WTC11 (cell line): ENCODE measurements at places on chromosomes 7 and 10. TPM values are rescaled to one million over a fixed set of nuclear protein-coding genes. Genes with fewer than 3 reads are reported as not detected.
A peak's percentile ranks its signal among the peaks of the same experiment; 100 is the strongest.

DNA sequence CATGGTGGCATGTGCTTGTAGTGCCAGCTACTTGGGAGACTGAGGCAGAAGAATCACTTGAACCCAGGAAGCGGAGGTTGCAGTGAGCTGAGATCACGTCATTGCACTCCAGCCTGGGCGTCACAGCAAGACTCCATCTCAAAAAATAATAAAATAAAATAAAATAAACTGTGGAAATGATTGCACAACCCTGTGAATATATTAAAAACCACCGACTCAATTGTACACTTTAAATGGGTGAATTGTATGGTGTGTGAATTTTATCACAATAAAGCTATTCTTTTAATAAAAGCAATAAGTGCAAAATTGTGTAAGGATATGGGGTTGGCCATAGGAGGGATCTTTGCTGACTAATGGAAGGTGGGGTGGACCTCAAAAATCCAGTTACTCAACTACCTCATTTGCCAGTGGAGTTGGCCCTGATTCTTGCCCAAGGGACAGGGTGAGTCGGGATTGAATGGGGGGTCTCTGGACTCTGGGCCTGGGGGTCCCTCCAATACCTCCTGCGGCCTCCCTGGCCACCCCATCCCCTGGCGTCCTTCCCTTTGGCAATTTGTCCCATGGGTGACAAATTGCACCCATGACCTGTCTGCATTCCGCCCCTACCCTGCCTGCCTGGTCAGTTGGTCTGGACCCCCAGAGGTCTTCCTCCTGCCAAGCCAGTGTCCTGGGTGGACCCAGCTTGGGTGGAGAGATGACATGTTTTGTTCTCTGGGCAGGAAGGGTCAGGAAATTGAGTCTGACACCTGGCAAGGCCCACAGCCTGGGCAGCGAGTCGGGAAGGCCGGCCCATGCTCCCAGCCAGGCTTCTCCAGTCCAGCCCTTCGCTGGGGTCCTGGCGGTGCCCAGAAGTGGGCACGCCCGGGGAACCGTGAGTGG is 61.7 kb upstream of the ELN start:
- H3K4me3 ChIP-seq = no peak overlapping the region
- H3K36me3 ChIP-seq = peaks cover 17% of the 10 kb centered on the region
- peaks cover 2% of the 10 kb centered on the region; the same call in 1 of the 2 replicates for H3K4me1 ChIP-seq

- no peak overlapping the region for H3K4me3 ChIP-seq
- DNase-seq = no peak
- H3K4me1 ChIP-seq = no peaks in the 10 kb centered on the region
These were observed 397.3 kb downstream of the PPP1R3A start for GRCh38 chr7:113521468-113521867.

- H3K27me3 ChIP-seq = peaks cover 96% of the 10 kb centered on the region
- DNase-seq = peak; percentile 51
- H3K4me1 ChIP-seq = peaks cover 46% of the 10 kb centered on the region
- peak within 1 kb of the TSS; percentile 67 for H3K4me3 ChIP-seq
- no peaks in the 10 kb centered on the region; the same call in 1 of the 2 replicates for H3K36me3 ChIP-seq
These were observed at the start of gene VAX1 for GRCh38 chr10:117137911-117138642. Gene VAX1 (minus strand): TSS chr10:117138270. CDS start chr10:117138056, 214 bp downstream.

DNA sequence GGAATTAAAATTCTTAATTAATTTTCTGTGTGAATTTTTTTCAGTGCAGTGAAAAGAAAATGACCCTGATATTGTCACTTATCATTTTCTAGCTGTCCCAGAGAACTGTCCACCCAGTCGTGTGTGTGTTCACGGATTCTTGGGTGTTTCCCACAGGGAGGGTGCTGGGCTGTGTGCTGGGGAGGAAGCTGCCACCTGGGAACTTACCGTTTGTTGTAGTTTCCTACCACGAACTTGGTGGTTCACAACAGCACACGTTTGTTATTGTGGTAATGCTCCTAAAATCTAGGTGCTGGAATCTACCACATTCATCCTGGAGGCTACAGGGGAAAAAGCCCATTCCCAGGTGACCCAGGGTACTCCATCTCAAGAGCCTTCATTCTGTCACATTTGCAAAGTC is 276.1 kb downstream of the GLRX3 start:
- DNase-seq = no peak
- H3K27me3 ChIP-seq = peaks cover 27% of the 10 kb centered on the region
- H3K36me3 ChIP-seq = peaks cover 77% of the 10 kb centered on the region

- peaks cover 67% of the 10 kb centered on the region for H3K4me1 ChIP-seq
- DNase-seq = no peak
- H3K27ac ChIP-seq = no peak overlapping the region
- no peaks in the 10 kb centered on the region for H3K36me3 ChIP-seq
- H3K4me3 ChIP-seq = no peak overlapping the region
- peaks cover 17% of the 10 kb centered on the region for H3K27me3 ChIP-seq
These were observed 200.6 kb downstream of the DIP2C start for GRCh38 chr10:488933-489215.

The CPA4 gene
- total RNA-seq = 0.11 TPM in 2 of 3 replicates, not detected in the other

DNA sequence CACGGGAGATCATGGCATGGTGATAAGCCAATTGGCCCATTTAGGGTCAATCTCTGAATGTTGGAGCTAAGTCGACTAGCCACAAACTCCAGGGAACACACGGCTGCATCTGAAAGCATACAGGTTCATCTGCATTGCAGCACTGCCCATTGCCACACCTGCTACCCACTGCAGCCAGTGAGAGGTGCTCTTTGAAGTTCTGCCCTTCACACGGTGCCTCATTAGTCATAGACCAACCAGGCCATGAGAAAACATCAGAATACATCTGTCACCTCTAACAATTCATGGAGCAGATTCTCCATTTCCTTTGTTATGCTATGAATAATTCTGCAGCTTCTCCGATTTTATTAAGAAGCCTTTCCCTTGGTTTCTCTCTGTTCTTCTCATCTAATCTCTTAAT is 65.7 kb upstream of the FAM204A start:
- no peaks in the 10 kb centered on the region for H3K27me3 ChIP-seq
- H3K36me3 ChIP-seq = no peaks in the 10 kb centered on the region
- peaks cover 25% of the 10 kb centered on the region for H3K4me1 ChIP-seq
- no peak overlapping the region for H3K27ac ChIP-seq

- peak overlapping the region; percentile 85 for H3K27ac ChIP-seq
- peak overlapping the region; percentile 20; the same call in 1 of the 2 replicates for H3K4me3 ChIP-seq
- peak; percentile 67 for DNase-seq
- H3K4me1 ChIP-seq = peaks cover 64% of the 10 kb centered on the region
- peaks cover 18% of the 10 kb centered on the region for H3K36me3 ChIP-seq
These were observed 106.4 kb upstream of the SDK1 start for GRCh38 chr7:3194501-3195141.

DNA sequence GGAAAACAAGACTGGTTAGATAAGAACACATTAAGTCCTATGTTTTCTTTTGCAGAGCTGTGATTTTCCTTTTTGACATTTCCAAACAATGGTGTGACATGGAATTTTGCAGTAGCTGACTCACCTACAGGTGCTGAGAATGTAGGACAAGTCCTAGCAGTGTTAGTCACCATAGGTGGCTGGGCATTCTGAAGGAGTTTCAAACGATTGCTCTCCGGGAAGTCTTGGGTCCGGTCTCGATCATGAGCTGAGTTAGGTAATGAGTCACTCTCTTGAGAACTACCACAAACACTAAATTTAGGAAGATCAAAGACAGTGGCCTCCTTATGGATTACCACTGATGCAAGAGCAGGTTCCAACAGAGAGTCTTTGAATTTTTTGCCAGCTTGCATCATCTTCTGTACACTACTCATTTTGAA is 3.6 kb downstream of the FIGNL1 start:
- peaks cover 9% of the 10 kb centered on the region for H3K4me1 ChIP-seq
- H3K36me3 ChIP-seq = peaks cover 8% of the 10 kb centered on the region
- H3K27me3 ChIP-seq = peaks cover 12% of the 10 kb centered on the region
- no peak overlapping the region for H3K4me3 ChIP-seq
- DNase-seq = no peak

GRCh38 chr7:75578081-75578480 is 86.0 kb downstream of the SPDYE5 start:
- no peaks in the 10 kb centered on the region for H3K4me1 ChIP-seq
- no peak overlapping the region for H3K4me3 ChIP-seq
- H3K27ac ChIP-seq = peak overlapping the region; percentile 80
- no peak for DNase-seq
- H3K27me3 ChIP-seq = no peaks in the 10 kb centered on the region
- peaks cover 62% of the 10 kb centered on the region for H3K36me3 ChIP-seq

DNA sequence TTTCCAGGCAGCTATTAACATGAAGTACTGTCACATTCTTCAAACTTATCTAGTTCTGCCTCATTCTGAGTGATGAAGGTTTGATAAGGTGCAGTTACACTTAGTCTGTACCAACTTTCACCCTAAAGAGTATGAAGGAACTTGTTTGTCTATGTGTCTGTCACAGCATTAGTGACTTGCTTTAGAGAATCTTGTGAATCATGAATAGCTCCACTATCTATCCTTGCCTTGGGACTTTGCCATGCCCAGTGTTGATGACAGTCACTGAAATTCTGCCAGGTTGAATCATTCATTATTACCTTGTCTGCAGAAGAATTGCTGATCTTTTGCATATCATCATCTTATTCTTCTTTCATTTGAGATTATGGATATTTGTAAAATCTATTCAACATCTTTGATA is 50.9 kb upstream of the A1CF start:
- no peak for DNase-seq
- H3K27me3 ChIP-seq = no peaks in the 10 kb centered on the region

The FAM25A gene
- not detected in 3 replicates for total RNA-seq

DNA sequence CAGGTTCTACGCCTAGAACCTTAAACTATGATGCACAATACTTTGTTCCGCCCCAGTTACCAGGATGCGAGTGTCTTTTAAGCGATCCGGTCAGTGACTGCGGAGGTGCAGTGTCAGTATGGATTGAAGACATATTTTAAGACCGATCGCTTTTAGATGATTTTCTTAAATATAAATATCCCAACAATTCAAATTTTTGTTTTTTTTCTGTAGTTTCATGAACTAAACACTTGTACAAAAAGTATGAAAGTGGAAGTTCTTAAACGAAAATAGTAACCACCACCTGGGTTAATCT is 835 bp downstream of the COMMD3 start:
- peaks cover 83% of the 10 kb centered on the region for H3K27me3 ChIP-seq
- no peaks in the 10 kb centered on the region for H3K36me3 ChIP-seq
- H3K27ac ChIP-seq = no peak overlapping the region

DNA sequence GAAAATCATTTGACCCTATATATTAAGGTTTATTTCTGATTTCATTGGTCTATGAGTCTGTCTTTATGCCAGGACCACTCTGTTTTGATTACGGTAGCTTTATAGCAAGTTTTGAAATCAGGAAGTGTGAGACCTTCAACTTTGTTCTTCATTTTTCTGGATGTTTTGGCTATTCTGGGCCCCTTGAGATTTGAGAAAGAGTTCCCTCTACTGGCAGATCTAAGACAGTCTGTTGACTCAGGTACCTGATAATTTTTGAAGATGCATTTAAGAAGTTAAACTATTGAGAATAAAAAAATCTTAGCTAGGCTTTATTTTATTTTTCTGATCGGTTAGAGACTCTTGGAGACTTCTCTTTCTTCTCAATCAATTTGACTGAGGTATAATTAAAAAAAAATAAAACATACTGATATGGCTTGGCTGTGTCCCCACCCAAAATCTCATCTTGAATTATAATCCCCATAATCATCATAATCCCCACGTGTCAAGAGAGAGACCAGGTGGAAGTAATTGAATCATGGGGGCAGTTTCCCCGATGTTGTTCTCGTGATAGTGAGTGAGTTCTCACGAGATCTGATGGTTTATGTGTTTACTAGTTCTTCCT is 209.2 kb downstream of the SNX10 start:
- H3K36me3 ChIP-seq = no peaks in the 10 kb centered on the region
- no peak for DNase-seq
- 0 out of 2 replicates have a peak, but pooled peaks cover 3% of the 10 kb centered on the region for H3K4me1 ChIP-seq
- H3K27ac ChIP-seq = no peak overlapping the region

DNA sequence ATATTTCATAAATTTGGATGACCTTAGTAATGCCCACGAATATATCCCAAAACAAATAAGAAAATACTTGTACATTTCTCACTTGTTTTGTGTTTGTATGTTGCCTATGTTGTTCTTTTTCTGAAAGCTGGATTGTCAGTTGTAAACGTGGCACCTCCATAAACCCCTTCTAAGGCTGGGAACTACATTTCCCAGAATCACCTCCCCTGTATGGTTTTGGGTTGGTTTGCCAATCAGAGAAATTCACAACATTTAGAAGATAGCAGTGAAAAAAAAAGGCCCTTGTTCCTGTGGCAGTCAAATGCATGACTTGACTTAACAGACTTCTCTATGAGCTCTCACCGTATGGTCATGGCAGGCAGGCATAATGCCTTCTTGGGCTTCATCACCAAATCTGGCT is 676.3 kb upstream of the STEAP1 start:
- no peaks in the 10 kb centered on the region for H3K36me3 ChIP-seq
- H3K27ac ChIP-seq = no peak overlapping the region
- no peak for DNase-seq
- no peaks in the 10 kb centered on the region for H3K4me1 ChIP-seq
- no peak overlapping the region for H3K4me3 ChIP-seq

DNA sequence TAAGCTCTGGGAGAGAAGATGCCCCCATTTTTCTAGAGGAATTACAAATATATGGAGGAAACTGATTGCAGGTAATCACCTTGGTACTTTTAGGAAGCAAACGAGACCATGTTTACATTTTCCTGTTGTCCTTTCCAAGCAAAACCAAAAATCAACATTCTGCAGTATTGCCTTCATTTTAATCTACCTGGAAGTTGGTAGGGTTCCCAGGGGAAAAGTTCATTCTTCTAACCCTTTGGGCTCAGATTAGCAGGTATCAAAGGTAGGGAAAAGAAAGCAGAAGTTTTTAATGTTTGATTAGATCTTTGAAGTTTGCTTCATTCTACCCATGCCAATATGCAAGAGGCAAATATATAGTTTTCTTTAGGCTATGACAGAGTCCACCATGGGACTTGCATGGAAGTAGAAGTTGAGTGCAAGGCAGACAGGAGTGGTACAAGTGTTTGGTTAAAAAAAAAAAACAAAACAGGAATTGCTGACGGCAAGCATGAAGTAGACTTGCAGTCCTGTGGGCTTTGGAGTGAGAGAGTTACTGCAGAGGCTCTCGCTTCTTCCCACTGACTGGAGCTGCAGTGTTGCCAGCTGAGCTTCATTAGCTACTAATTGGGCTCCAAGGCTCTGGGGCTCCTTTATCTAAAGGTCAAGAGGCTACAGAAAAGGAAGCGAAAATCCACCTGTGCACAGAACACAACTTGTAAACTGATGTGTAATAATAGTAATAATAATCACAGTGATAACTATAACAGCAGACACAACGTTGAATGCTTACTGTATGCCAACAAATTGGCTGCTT is 28.9 kb upstream of the ASAH2 start:
- H3K36me3 ChIP-seq = no peaks in the 10 kb centered on the region
- H3K4me1 ChIP-seq = peaks cover 15% of the 10 kb centered on the region
- no peak for DNase-seq

The PALD1 gene
- 36.1 to 43.6 TPM (median 38.5 TPM) in 3 replicates for total RNA-seq

- peaks cover 29% of the 10 kb centered on the region for H3K4me1 ChIP-seq
- DNase-seq = peak; percentile 67
- no peak within 1 kb of the TSS for H3K27ac ChIP-seq
- H3K27me3 ChIP-seq = peaks cover 17% of the 10 kb centered on the region
- H3K36me3 ChIP-seq = no peaks in the 10 kb centered on the region
These were observed at the start of gene EPHB6 for GRCh38 chr7:142854372-142855113. Gene EPHB6 (plus strand): TSS chr7:142855076. CDS start chr7:142863228, 8,152 bp downstream.

- H3K4me1 ChIP-seq = peaks cover 4% of the 10 kb centered on the region
- no peaks in the 10 kb centered on the region for H3K36me3 ChIP-seq
- H3K4me3 ChIP-seq = peak overlapping the region; percentile 79
- no peak overlapping the region for H3K27ac ChIP-seq
- H3K27me3 ChIP-seq = peaks cover 8% of the 10 kb centered on the region; the same call in 1 of the 2 replicates
These were observed 408 bp upstream of the MINDY4 start for GRCh38 chr7:30770845-30771173.

The SPAM1 gene
- not detected in 3 replicates for total RNA-seq

- H3K4me3 ChIP-seq = no peak overlapping the region
- no peaks in the 10 kb centered on the region for H3K27me3 ChIP-seq
- H3K4me1 ChIP-seq = peaks cover 36% of the 10 kb centered on the region
- H3K36me3 ChIP-seq = peaks cover 45% of the 10 kb centered on the region
- peak overlapping the region; percentile 82 for H3K27ac ChIP-seq
These were observed 31.5 kb downstream of the PANK1 start for GRCh38 chr10:89613582-89613981.
